Heart left ventricle (tissue), 16 donors: ENCODE measurements at places on chromosomes 1 and 21.
A peak's percentile ranks its signal among the peaks of the same experiment; 100 is the strongest.

DNA sequence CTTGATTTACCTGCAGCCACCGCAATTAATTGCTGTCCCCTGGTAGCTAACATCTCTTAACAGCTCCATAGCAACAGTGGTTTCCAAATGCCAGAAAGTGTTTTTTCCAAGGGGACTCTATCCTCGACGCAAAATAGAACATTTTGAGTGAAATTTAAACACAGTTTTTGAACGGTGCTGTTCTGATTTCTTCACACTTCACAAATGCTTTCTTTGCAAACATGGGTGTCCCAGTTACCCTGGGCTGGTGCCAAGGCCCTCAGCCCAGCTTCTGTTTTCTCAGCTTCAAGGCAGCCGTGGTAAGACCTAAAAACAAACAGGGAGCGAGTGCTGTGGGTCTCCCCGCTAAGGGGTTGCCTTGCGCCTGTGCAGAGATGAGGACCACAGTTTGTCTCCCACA, 147.3 kb upstream of the VAMP3 start:
- H3K27me3 ChIP-seq: no peaks in the 10 kb centered on the region
- H3K36me3 ChIP-seq: no peaks in the 10 kb centered on the region
- no peak overlapping the region for H3K27ac ChIP-seq
- DNase-seq: no peak
- peaks cover 24% of the 10 kb centered on the region for H3K4me1 ChIP-seq

- no peak overlapping the region for H3K27ac ChIP-seq
- H3K27me3 ChIP-seq: no peaks in the 10 kb centered on the region
- H3K36me3 ChIP-seq: no peaks in the 10 kb centered on the region
- H3K4me1 ChIP-seq: no peaks in the 10 kb centered on the region
- no peak overlapping the region for H3K4me3 ChIP-seq
These were observed 73.6 kb upstream of the LRRC8B start for GRCh38 chr1:89451011-89451410.

GRCh38 chr1:14366091-14367018, 232.1 kb upstream of the KAZN start:
- peaks cover 19% of the 10 kb centered on the region for H3K27me3 ChIP-seq
- peaks cover 8% of the 10 kb centered on the region for H3K4me1 ChIP-seq
- no peaks in the 10 kb centered on the region for H3K36me3 ChIP-seq
- no peak overlapping the region for H3K27ac ChIP-seq

DNA sequence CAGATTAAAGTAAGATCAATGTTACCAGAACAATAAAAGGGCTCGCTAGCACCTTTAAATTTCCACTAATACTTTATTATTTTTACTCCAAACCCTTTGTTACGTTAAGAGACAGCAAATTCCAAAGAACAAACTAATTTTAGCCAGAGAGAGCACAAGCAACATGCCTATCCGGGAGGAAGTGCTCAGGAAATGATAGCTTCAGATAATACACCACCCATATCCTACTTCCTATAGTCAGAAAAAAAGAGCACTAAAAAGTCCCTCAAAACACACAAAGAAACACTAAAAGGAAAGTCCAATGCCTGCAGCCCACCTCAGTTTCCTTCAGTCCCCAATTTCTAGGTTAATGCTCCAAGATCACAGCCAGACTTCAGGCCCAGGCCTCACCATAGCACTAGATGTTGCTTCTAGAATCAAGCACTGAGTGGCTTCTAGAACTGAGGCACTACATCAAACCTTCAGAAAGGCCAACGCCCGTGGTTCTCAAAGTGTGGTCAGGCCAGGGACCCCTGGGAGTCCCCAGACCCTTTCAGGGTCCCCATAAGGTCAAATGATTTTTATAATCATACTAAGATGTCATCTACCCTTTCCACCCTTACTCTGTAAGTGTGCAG, 142.6 kb downstream of the PSMG1 start:
- H3K4me3 ChIP-seq: no peak overlapping the region
- DNase-seq: no peak
- H3K4me1 ChIP-seq: peaks cover 27% of the 10 kb centered on the region
- H3K27ac ChIP-seq: peak overlapping the region; percentile 71
- H3K36me3 ChIP-seq: no peaks in the 10 kb centered on the region
- H3K27me3 ChIP-seq: no peaks in the 10 kb centered on the region

DNA sequence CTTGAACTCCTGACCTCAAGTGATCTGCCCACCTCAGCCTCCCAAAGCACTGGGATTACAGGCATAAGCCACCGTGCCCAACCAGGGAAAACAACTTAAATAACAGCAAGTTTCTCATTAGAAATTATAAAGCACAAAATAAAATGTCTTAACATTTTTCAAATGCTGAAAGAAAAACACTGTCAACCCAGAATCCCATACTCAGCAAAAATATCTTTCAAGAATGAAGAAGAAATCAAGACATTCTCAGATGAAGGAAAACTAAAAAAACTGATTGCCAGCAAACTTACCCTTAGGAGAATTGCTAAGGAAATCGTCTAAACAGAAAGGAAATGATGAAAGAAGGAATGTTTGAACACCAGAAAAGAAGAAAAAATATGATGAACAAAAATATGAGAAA, 191.1 kb upstream of the NR5A2 start:
- H3K27ac ChIP-seq: no peak overlapping the region
- DNase-seq: no peak

- H3K4me1 ChIP-seq: peaks cover 5% of the 10 kb centered on the region
- no peak for DNase-seq
- H3K27me3 ChIP-seq: no peaks in the 10 kb centered on the region
These were observed 3.7 kb downstream of the CYB561D1 start for GRCh38 chr1:109497449-109498160.

- H3K27ac ChIP-seq: no peak overlapping the region
- no peak for DNase-seq
- no peaks in the 10 kb centered on the region for H3K36me3 ChIP-seq
These were observed 1.6 kb upstream of the APOBEC4 start for GRCh38 chr1:183654706-183655105.
